ENCODE measurements at places on chromosomes 16 and 17.

- no peak for DNase-seq
Measured at GRCh38 chr16:90046122-90046970, 27.1 kb upstream of the DBNDD1 start.

- DNase-seq, result no peak
Measured at GRCh38 chr16:19703172-19703889, 14.7 kb downstream of the KNOP1 start.

DNA sequence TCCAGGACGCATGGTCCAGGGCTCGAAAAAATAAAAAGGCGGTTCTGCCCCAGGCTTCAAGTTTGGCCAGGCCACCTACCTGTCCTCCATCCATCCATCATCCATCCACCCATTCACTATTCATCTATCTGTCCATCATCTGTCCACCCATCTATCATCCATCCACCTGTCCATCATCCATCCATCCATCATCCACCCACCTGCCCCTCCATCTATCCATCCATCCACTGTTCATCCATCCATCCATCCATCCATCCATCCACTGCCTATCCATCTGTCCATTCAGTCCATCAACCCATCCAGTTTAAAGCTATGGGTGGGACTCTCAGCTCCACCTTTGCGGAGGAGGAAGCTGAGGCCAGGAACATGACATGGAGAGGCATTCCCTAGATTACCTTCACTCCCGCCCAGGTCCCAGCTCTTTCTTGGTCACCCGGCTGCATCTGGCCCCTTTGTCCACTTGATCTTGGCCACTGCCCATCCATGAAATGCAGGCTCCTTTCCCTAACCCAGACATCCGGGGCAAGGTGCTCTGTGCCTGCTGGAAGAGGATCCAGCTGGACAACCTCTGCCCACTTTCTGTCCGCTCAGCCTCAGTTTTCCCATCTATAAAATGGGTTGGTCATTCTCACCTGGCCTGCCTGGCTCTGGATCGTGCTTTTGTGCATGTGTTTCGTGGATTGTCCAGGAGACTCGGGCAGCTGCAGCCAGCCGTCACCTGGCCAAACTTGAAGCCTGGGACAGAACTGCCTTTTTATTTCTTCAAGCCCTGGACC is 236.0 kb upstream of the CIBAR2 start:
- no peak for DNase-seq

DNA sequence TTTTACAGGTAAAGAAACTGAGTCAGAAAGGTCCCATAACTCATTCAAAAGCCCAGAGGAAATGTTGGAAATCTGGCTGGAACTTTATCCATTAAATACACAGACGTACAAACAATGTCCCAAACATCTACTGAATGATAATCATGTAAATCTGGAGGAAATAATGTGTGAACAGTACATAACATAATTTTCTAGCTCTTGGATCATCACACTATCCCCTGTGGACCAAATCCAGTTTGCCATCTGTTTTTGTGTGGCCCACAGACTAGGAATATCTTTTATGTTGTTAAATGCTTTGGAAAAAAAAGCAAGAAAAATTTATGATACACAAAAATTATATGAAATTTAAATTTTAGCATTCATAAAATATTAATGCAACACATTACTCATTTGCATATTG is 389.9 kb upstream of the SOX9 start:
- DNase-seq, result no peak

DNA sequence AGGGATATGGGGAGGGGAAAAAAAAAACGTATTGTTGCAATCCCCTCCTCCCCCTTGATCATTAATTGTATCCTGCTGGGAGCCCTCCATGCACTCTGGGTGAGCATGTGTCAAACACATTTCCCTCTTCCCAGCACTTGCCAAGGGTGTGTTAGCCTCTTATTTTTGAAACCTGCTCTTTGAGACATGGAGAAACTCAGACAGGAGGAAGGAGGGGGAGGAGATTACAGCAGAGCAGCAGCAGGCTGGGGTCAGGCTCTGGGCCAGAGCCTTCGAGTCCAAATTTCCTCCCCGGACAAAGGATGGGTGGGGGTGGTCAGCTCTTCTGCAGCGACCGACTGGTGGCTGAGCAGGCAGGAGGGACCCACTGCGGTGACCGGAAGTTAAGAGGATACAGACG is 64.7 kb downstream of the SOX9 start:
- no peak for DNase-seq

DNA sequence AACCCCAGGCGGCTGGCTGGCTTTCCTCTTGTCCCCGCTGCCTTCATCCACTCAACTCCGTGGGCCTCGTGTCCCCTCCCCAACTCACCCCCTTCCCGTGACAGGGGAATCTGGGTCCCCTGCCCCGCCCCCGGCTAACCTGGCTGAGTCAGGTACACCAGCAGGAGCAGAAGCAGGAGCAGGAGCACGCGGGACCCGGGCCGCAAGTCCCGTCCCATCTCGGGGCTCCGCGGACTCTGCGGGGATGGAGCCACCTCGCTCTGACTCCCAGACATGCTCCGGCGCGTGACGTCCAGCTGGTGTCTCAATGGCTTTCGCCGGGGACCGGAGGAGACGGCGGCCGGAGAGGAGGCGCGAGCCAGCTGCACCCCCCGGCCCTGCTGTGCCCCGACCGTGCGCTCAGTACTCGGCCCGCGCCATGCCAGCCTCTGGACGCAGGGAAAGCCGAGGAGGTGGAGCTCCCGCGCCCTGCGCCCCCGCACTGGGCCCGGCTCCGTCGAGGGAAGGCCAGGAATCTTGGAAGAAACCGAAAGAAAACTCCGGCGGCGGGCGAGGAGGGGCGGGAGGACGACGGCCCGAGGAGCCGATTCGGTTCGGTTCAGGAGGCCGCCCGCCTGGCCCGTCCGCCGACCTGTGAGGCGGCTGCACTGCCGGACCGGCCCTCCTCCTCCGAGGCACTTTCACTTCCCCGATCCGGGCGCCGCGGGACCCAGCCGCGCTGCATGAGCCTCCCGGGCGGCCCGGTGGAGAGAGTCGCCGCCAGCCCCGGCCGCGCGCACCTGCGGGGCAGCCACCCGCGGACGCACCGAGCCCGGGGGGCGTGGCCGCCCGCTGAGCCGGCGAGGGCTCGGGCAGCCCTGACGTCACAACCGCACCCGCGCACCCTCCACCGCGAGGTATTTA is at the start of the genes CXCL16 and ZMYND15:
Gene CXCL16, minus strand, starts transcription at position 807 of the 903 bp plus-strand sequence. Its CDS starts 589 bp downstream, at position 218.
Gene ZMYND15, plus strand, starts transcription at position 712 of the 903 bp plus-strand sequence. CDS start 716 bp downstream, outside the sequence.
- DNase-seq, result peak; percentile 90
